ENCODE measurements at places on chromosomes 12 and 14.

DNA sequence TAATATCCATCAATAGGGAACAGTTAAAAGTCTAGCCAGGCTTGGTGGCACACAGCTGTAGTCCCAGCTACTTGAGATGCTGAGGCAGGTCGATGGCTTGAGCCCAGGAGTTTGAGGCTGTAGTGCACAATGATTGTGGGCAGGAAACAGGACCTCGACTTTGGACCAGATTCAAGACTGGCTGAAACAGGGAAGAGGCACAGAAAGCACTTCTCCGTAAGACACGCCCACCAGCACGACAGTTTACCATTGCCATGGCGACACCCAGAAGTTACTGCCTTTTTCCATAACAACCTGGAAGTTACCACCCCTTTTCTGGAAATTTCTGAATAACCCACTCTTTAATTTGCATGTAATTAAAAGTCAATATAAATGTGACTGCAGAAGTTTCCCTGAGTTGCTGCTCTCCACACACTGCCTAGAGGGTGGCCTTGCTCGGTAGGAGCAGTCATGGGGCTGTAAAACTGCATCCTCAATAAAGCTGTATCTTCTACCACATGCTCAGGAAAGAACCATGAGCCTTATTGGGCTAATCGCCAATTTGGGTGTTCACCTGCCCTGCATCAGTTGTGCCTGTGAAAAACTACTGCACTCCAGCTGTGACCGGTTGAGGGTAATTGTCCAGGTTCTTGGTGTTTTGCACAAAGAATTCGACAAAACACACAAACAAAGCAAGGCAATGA lies 4.6 kb upstream of the LRRC23 start:
- DNase-seq: peak; percentile 31

DNA sequence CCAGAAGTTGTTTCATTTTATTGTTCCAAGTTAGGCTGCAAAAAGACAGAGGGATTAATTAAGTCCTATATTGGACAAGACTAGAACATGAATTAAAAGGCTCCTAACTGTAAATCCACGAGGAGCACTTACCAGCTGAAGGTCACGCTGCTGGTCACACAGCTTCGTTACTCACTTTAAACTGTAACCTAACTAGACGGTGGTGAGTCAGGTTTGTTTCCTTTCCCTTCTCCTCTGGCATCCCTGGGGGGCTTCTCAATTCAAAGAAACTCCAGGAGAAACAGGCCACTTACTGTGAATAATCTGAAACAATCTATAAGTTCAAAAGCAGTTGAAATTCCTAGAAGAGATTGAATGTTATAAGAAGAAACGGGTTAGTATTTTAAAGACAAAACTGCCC lies 331.4 kb downstream of the BCAT1 start:
- DNase-seq: no peak

GRCh38 chr12:83537428-83538053 lies 850.8 kb downstream of the TMTC2 start:
- no peak for DNase-seq

DNA sequence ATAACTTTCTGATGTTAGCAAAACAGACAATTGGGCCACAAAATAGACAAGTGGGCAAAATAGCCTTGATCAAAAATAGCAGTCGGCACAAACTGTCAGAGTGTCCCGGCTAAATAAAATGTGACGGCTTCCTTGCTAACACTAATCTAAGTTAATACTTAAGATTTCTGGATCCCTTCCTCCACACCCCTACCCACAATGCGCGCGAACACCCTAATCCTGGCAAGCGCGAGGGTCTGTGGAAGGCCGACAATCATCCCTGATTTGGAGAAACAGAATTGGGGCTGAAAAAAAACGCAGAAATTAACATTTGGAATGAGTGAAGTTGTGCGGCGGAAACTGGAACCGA lies 489 bp downstream of the CEP290 start:
- DNase-seq: no peak

DNA sequence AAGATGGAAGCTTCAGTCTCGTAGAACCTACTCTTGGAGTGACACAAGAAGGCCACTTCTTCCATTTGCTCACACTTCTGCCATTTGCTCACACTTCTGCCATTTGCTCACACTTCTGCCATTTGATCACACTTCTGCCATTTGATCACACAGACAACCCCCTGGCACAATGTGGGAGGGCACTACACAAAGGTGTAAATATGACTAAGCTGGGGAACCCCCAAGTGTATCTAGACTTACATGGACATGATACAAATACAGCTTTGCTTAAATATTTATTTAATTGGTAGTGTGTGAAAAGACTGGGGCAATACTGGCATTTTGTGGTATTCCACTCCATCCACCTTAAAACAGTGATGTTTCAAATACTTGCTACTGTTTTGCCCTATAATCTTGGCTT lies 296.2 kb upstream of the PPFIA2 start:
- DNase-seq: no peak

DNA sequence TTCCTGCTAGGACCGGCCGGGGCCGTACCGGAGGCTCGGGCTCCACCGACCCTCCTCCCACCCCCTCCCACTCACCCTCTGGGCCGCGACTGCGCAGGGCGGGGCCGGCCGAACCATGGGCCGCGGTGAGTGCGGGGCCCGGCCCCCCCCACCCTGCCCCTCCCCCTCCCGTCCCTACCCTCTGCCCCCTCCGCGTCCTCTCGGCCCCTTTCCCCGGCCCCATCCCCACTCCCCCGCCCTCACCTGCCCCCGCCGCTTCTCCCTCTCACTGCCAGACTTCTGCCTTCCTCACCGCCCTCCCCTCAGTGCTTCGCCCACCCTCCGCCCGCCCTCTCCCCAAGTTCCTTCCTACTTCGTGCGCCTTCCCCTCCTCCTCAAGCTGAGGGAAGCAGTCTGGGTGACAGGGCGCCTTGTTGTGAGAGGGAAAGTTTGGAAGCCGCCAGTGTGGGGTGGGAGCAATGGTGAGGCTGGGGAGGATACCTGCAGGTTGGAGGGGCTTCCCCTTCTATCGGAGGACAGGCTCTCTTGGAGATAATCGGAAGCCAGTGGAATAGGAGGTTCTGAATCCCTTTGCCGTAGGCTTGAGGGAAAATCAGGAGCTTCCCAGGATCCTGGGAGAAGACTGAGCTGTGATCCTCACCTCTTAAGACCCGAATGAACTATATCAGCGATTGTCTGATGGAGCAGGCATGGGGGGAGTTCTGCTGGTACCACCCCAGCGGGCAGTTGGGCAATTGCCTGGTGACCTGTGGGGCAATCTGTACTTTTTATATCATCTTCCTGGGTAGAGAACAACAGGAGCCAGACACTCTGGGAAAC lies 472 bp downstream of the MBD6 start:
- peak; percentile 44 for DNase-seq

GRCh38 chr12:386651-387050 lies 2.5 kb downstream of the KDM5A start:
- DNase-seq: no peak

GRCh38 chr12:64749461-64750200 lies 9.6 kb downstream of the GNS start:
- no peak for DNase-seq

GRCh38 chr12:101066489-101066888 lies 143.5 kb downstream of the SLC5A8 start:
- no peak for DNase-seq

GRCh38 chr12:43786899-43787693 lies 19.0 kb downstream of the TWF1 start:
- DNase-seq: no peak

DNA sequence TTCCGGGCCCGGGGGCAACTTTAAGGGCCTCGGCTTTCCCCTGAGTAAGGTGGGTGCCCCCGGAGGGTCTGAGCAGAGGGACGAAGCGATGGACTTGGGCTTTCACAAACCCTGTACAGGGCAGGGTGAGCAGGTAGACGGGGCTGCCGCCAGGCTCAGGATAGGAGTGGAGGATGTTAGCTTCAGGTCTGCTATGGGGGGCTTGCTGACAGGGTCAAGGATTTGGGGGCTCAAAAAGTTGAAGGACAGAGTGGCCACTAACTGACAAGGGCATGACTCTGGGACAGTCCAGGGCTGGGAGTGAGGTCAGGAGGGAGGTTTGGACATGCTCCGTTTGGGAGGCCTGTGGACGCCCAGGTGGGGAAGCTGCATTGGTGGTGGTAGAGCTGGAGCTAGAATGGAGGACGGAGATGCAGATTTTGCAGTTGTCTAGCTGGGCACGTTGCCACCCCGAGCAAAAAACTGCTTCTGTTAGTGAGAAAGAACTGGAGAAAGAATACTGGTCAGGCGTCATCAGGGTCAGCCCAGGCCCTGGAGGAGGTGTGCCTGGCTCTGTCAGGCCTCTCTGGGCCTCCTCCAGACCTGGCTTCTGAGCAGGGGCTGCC lies 113.3 kb downstream of the ADGRD1 start:
- no peak for DNase-seq

GRCh38 chr14:95520346-95520745 lies 3.9 kb upstream of the SYNE3 start:
- no peak for DNase-seq

- DNase-seq: no peak
Measured at GRCh38 chr12:1532375-1533165, 61.8 kb downstream of the FBXL14 start.

DNA sequence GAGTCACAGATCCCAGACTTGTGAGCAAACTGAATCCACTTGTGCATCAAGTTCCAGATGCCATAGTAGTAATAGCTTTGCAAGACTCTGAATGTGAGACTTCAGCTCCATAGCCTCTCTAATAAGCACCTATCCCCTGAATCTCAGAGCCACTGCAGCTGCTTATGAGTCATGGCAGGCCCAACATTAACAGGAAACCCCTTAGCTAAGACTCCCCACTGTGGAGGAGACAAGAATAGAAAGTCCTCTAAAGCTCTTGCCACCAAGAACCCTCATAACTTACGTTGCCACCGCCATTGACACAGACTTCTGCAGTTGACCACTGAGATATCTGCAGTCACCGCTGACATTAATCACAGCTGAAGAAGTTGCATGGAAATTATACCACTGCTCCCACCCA lies 62.9 kb upstream of the PDE3A start:
- DNase-seq: no peak
